ENCODE measurements at places on chromosomes 2 and 18. TPM values are rescaled to one million over a fixed set of nuclear protein-coding genes. Genes with fewer than 3 reads are reported as not detected.

Gene MPP4
- total RNA-seq, result 0.25 TPM

Gene GREB1
- 134 TPM for total RNA-seq

Gene WNT10A
- 0.17 TPM for total RNA-seq

DNA sequence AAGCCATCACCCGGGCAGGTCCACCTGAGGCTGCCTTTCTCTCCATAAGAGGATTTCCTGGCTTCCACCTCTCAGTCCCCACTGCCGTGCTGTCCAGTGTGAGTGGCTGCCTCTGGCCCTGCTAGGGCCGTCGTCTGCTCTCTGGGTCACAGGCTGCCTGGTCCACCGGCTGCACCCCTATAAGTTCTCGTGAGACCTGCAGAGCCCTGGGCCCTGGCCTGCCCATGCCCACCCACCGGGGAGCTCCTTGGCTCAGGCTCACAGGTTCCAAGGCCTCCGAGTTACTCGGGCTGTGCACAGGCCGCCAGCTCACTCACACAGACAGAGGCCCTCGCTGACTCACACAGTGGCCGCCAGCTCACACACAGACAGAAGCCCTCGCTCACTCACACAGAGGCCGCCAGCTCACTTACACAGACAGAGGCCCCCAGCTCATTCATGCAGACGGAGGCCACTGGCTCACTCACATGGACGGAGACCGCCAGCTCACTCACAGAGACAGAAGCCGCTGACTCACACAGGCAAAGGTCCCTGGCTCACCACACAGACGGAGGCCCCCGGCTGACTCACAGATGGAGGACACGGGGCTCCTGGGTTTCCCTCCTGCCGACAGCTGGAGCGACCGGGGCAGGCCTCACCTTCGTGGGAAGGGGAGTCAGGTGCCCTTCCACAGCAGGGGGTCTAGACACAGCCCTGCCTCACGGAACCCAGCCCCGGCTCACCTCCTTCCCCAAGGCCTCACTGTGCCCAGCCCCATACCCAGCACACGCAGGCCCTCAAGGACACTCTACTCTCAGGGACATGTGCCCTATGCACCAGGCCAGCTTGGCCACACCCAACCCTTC lies 334.1 kb upstream of the MYT1L start:
- no peak for DNase-seq
- peaks cover 8% of the 10 kb centered on the region for H3K4me1 ChIP-seq
- H3K36me3 ChIP-seq, result no peaks in the 10 kb centered on the region
- peaks cover 13% of the 10 kb centered on the region for H3K27me3 ChIP-seq

GRCh38 chr2:200025717-200026116 lies 70.3 kb downstream of the MAIP1 start:
- no peaks in the 10 kb centered on the region for H3K4me1 ChIP-seq
- no peak for DNase-seq
- H3K27ac ChIP-seq, result no peak overlapping the region
- peaks cover 3% of the 10 kb centered on the region for H3K27me3 ChIP-seq

- peaks cover 2% of the 10 kb centered on the region for H3K27me3 ChIP-seq
- no peaks in the 10 kb centered on the region for H3K4me1 ChIP-seq
- DNase-seq, result peak; percentile 23
- no peak overlapping the region for H3K27ac ChIP-seq
Observed at GRCh38 chr2:113822087-113822815, 65.8 kb upstream of the SLC35F5 start.

DNA sequence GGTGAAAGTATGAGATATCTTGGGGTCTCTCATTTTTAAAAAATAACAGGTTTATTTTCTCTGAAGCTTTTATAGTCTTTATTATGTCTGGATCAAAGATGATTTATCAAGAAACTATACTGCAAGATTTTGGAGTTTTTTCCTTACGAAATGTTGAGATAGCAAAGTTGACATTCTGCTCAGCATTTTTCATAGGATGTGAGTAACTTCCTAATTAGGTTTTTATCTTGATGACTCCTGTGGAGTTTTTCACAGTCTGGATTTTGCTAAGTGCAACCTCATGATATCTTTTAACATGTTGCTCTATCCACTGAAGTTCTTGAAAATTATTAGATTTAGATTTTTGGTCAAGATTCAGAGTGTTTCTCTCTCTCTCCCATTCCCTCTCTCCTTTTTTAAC lies 17.8 kb downstream of the TCF7L1 start:
- H3K4me3 ChIP-seq, result no peak overlapping the region
- no peak overlapping the region for H3K27ac ChIP-seq
- no peaks in the 10 kb centered on the region for H3K27me3 ChIP-seq
- no peaks in the 10 kb centered on the region for H3K36me3 ChIP-seq

GRCh38 chr2:240966457-240966905 lies 31.9 kb upstream of the SNED1 start:
- peaks cover 1% of the 10 kb centered on the region for H3K27me3 ChIP-seq
- no peak overlapping the region for H3K4me3 ChIP-seq
- no peak overlapping the region for H3K27ac ChIP-seq
- H3K4me1 ChIP-seq, result peaks cover 2% of the 10 kb centered on the region
- DNase-seq, result no peak

- no peak for DNase-seq
- no peaks in the 10 kb centered on the region for H3K36me3 ChIP-seq
- peaks cover 2% of the 10 kb centered on the region for H3K27me3 ChIP-seq
- H3K4me3 ChIP-seq, result no peak overlapping the region
- H3K4me1 ChIP-seq, result peaks cover 5% of the 10 kb centered on the region
Observed at GRCh38 chr2:133936601-133937000, 317.3 kb upstream of the MGAT5 start.
